SJCRH30 (cell line): ENCODE measurements at places on chromosomes 3 and 15.

DNA sequence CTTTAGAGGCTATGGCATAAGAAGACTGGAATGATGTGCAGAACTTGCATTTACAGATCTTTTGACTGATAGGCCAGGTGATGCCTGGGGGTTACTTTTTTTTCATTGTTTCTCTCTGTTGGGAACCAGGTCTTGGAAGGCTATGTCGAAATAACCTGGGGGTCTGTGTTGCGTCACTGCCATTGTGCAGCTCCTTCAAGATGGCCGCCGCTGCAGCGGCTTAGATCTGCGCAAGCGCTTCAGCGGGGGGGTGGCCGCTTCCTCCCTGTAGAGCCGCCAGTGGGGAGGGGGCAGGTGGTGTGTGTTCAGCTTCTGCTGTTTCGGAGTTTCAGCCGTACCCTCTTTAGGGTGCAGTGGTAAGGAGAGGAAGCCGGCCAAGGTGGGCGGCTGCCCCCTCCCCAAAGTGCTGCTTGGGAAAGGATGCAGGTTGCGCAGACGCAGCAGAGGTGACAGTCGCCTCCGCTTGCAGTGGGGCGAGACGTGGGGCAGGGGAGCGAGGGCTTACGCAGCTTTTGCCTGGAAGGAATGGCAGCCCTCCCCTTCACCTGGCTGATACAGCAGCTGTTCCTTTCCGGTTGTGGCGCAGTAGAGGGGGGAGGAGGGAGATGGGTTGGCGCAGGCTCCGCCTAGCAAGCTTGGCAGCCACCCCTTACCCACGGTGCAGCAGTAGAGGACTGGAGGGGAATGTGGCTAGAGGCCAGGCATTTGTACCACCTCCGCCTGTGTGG is 1.5 kb downstream of the SNRPN start:
- DNase-seq, result peak; percentile 76

DNA sequence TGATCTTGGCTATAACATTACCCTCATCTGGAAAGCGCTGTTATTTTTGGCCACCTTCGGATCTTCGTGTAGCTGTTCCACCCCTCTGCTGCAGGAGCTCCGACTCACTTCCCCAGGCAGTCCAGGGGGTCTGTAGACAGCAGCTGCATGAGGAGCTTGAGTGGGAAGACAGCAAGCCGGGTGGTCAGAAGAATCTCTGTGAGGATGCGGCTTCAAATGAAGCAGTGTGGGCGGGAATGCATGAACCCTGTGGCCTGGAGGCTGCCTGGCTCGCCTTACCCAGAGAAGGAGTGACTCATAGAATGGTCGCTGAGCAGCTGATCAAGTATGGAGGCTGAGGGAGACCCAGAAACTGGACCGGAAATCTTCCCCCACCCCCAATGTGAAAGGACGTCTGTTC is 45.2 kb upstream of the NR2F2 start:
- DNase-seq, result peak; percentile 97

DNA sequence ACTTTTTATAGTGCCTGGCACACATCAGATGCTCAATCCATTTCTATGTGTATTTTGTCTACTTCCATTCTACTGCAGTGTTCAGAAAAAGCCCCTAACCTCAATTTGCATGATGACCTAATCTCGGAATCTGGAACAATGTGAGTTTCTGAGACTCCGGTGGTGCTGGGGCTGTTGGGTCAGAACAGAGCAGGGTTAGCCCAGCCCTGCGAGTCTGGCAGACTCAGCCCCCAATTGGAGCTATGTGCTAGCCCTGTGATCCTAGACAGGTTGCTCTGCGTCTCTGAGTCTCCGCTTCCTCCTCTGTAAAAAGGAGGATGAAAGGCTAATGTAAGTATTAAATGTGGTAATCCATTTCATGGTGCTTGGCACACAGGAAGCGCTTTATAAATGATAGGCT is 95.0 kb upstream of the ICE2 start:
- DNase-seq, result no peak

GRCh38 chr3:32584660-32585059 is 14.0 kb upstream of the DYNC1LI1 start:
- DNase-seq, result no peak

DNA sequence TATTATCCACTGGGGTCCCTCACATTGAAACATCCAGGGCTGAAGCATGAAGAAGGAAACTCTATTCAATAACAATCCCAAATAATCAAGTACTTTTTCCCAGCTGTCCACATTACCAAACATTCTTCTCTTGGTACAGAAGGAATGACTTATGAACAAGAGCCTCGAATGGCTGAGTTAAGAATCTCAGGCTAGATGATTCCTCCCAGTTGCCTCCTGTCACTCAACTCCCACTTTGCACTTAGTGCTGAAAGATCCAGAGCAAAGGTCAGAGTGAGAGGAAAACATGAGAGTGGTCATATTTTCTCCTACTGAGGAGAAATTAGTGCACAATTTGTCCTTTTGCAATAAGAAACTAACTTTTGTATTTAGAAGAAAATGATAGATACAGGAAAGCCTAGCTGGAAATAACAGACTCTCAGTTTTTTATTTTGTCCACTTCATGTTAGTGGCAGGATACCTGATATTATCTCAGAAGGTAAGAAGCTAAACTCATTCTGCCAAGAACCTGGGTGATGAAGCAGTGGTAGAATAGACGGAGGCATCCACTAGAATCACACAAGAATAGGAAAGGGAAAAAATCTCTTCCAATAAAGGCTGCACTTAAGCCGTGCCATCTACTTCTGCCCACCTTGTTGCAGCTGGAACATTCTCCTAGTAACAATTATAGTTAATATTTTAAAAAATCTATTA is 46.2 kb downstream of the GADL1 start:
- peak; percentile 31 for DNase-seq

GRCh38 chr3:191424881-191425280 is 36.1 kb upstream of the PYDC2 start:
- no peak for DNase-seq

GRCh38 chr3:127264794-127265514 is 22.9 kb downstream of the PRR20G start:
- DNase-seq, result no peak

GRCh38 chr3:70530626-70531025 is 218.2 kb upstream of the MDFIC2 start:
- no peak for DNase-seq

GRCh38 chr3:103752986-103753385 is 1318.2 kb downstream of the ZPLD1 start:
- DNase-seq, result no peak
